NCI-H1436 (cell line): ENCODE measurements at places on chromosomes 13 and 19.

DNA sequence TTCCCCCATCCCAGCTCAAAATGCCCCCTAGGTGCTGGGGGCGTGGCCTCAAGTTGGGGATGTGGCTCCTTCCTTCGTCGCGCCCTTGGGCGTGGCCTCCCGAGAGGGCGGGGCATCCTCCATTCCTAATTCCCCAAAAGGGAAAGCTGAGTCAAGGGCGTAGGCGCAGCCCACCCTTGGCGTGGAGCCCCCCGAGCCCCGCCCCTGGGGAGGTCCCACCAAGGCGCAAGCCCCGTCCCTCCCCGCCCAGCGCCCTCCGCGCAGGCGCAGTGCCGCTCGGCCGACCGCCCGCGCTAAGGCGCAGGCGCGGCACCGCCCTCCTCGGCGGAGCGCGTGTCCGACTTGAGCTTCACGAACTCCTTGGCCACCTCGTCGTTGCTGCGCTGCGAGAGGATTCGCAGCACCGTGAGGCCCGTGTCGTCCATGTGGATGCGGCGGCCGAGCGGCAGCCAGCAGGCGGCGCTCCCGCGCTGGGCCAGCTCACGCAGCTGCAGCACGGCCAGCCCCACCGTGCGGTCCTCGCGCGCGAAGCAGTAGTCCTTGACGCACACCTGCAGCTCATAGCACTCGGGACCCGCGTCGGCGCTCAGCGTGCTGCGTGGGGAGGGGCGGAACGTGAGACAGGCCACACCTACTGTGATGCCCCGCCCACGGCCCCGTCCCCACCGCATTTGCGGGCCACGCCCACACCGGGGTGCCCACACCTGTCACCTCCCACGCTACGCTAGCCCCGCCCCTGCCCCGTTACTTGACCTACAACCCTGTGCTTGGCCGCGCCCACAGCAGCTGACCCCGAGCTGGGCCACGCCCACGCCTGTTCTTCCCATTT, 50.5 kb downstream of the COLGALT1 start:
- DNase-seq: peak; percentile 79

- no peak for DNase-seq
Observed at GRCh38 chr13:85486663-85487062, 312.6 kb downstream of the SLITRK6 start.

DNA sequence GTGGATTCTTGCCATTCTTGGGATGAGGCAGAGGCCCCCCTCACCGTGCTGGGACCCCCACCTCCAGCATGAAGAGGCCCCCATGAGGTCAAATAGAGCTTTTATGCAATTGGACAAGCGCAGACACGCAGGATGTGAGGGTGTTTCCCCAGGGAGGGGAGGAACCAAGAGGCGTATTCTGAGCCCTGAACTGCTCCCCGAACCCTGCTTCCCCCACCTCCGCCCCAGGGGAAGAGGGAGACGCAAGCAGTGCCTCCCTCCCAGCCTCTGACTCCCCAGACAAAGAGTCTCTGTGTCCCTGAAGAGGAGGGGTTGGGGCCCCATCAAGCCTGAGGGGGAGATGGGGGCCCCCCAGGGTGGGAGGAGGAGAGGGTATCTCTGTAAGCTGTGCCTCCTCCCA, 1.3 kb upstream of the RDH8 start:
- no peak for DNase-seq

- DNase-seq: no peak
Observed at GRCh38 chr13:72530471-72530870, 197.0 kb downstream of the MZT1 start.

DNA sequence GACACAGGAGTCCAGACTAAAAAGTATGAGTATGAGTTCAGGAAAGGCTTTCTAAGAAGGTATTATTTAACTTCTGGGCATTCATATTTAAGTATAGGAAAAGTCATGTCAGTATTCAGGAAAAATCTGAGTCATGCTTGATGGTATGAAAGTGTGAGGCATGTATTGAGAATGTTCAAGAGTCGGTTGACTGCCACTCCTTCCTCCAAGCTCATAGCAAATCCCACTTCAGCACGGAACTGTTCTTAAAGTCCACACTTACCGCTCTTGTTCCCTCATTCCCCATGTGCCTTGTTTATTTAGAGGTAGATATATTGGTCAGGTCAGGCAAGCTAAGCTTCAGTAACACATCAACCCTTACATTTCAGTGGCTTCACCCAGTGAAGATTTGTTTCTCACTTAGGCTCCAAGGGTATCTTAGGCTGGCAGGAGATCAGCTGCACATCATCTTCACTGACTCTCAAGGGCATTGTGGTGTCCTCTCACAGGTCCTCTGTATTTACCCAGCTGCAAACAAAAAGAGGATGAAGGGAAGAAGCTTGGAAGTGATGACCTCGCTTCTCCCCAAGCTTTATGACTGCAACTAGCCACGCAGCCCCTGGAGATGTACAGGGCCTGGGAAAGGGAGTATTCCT, 1189.2 kb downstream of the EFNB2 start:
- no peak for DNase-seq

- DNase-seq: no peak
Observed at GRCh38 chr13:24199016-24199415, 38.5 kb downstream of the SPATA13 start.

- DNase-seq: no peak
Observed at GRCh38 chr19:13207846-13208671, 57.8 kb downstream of the IER2 start.

GRCh38 chr19:20371911-20372310, 193.7 kb downstream of the ZNF737 start:
- DNase-seq: no peak

DNA sequence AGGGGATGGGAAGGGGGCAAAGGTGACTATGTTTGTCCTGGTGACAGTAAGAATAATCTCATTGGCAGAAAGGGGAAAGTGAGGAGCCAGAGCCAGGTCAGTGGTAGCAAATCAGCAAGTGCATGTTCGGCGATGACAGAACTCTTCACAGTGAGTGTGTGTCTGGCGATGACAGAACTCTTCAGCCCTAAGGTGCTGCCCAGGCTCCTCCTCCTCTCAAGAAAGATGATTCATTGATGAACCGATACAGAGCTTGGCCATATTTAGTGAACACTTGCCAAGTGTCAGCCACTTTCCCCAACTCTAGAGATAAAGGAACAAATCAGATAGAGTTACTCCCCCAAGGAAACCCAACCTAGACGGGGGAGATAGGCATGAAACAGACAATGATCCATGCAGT, 199.3 kb upstream of the UBL3 start:
- no peak for DNase-seq

GRCh38 chr19:36950335-36951119, 34.4 kb downstream of the ZNF568 start:
- no peak for DNase-seq

- DNase-seq: no peak
Observed at GRCh38 chr19:43305642-43306041, 36.3 kb upstream of the PSG9 start.

DNA sequence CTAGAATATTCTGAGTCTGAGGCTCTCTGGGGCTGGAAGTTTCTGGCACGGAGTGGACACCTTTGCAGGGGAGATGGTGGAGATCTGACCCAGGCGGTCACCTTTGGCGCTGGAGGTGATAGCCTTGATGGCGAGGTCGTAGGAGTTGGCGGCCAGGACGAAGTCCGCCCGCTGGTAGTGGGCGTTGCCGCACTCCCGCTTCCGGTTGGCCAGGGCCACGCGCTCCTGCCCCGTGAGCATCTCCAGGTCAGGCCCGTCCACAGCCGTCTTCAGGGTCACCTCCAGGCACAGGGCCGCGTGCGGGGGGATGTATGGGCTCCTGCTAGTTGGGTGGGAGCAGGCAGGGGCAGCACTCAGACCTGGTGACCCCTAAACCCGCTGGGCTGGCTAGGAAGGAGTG, 5.3 kb downstream of the FKBP8 start:
- DNase-seq: no peak

GRCh38 chr13:24233351-24233901, 72.9 kb downstream of the SPATA13 start:
- DNase-seq: no peak

DNA sequence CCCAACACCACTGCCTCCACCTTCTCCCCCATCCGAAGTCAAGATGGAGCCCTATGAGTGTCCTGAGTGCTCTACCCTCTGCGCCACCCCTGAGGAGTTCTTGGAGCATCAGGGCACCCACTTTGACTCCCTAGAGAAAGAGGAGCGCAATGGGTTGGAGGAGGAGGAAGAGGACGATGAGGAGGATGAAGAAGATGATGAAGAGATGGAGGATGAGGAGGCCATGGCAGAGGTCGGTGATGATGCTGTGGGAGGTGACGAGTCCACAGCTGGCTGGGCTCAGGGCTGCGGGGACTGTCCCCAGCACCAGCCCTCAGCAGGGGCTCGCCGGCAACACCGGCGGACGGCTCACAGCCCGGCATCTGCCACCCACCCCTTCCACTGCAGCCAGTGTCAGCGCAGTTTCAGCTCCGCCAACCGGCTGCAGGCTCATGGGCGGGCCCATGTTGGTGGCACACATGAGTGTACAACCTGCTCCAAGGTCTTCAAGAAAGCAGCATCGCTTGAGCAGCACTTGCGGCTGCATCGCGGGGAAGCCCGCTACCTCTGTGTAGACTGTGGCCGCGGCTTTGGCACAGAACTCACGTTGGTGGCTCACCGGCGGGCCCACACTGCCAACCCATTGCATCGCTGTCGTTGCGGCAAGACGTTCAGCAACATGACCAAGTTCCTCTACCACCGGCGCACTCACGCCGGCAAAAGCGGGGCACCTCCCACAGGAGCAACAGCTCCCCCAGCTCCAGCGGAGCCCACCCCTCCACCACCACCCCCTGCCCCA, 5.0 kb downstream of the ZNF526 start:
- DNase-seq: no peak

- DNase-seq: no peak
Observed at GRCh38 chr19:44847144-44848035, 1.3 kb downstream of the NECTIN2 start.

DNA sequence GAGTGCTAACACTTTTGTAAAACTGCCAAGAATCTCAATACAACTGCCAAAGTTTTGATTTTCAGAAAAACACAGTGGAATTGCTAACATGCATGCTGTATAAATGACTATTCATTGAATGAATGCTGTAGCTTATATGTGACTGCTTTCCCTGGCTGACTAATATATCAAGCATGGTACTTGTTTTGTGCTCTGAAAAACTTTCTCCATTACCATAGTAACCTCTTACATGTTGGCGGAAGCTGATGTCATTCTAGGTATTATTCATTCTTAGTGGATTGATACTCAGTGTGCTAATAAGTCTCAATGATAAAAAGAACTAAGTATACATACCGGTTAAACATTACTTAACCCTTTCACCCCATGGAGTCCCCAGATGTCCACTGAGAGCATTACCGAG, 166.1 kb upstream of the MYO16 start:
- DNase-seq: no peak
